ENCODE measurements at places on chromosomes 6 and 20. TPM values are rescaled to one million over a fixed set of nuclear protein-coding genes. Genes with fewer than 3 reads are reported as not detected.

EYA2 gene
- not detected for total RNA-seq

DPPA5 gene
- not detected for total RNA-seq

IL17F gene
- total RNA-seq = not detected

NRN1 gene
- 10.6 TPM for total RNA-seq

TUBB1 gene
- not detected for total RNA-seq

GINM1 gene
- 19.1 TPM for total RNA-seq

ADGRG6 gene
- total RNA-seq = 1.5 TPM

CRISP3 gene
- not detected for total RNA-seq

OOEP gene
- total RNA-seq = not detected

C20orf96 gene
- 7.5 TPM for total RNA-seq

LGSN gene
- not detected for total RNA-seq

TBP gene
- 28.0 TPM for total RNA-seq

RFX6 gene
- total RNA-seq = not detected

MYT1 gene
- total RNA-seq = 0.44 TPM

NMBR gene
- not detected for total RNA-seq

SLCO4A1 gene
- 55.0 TPM for total RNA-seq

TBXT gene
- total RNA-seq = not detected

SLC17A3 gene
- not detected for total RNA-seq

WDR27 gene
- 29.0 TPM for total RNA-seq

BFSP1 gene
- 0.18 TPM for total RNA-seq

ADGB gene
- total RNA-seq = not detected

PTGIS gene
- total RNA-seq = 0.04 TPM

THBD gene
- not detected for total RNA-seq

TREM1 gene
- not detected for total RNA-seq

FAM83C gene
- not detected for total RNA-seq

C20orf202 gene
- total RNA-seq = not detected

Data from activated naive CD8-positive, alpha-beta T cell treated with anti-CD3 and anti-CD28 coated beads for 36 hours (primary cell).